ENCODE measurements at places on chromosomes 6 and 20.

GRCh38 chr20:51335329-51335841, 207.1 kb downstream of the NFATC2 start:
- DNase-seq, result peak; percentile 60

DNA sequence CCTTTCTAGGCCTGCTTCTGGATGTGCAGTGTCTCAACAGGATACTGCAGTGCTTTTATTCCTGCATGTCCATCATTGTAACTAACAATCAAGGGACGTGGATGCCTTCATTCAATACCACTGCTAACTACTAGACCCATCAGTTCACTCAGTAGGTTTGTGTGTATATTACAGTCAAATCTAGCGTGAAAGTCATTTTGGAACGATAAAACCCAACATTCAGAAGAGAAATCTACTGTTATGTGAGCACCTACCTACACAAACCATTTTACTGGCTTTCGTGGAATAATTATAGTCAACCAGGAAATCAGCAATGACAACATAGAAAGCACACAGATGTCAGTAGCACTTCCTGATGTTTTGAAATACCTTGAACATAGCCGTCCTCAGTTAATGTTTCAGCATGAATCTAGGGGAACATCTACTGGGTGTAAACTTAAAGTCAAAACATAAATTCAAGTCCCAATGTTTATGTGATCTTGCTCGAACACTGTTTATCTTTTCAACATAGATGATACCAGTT, 270.6 kb downstream of the FARS2 start:
- no peak for DNase-seq

GRCh38 chr20:2103461-2104153, 2.0 kb downstream of the STK35 start:
- no peak for DNase-seq

DNA sequence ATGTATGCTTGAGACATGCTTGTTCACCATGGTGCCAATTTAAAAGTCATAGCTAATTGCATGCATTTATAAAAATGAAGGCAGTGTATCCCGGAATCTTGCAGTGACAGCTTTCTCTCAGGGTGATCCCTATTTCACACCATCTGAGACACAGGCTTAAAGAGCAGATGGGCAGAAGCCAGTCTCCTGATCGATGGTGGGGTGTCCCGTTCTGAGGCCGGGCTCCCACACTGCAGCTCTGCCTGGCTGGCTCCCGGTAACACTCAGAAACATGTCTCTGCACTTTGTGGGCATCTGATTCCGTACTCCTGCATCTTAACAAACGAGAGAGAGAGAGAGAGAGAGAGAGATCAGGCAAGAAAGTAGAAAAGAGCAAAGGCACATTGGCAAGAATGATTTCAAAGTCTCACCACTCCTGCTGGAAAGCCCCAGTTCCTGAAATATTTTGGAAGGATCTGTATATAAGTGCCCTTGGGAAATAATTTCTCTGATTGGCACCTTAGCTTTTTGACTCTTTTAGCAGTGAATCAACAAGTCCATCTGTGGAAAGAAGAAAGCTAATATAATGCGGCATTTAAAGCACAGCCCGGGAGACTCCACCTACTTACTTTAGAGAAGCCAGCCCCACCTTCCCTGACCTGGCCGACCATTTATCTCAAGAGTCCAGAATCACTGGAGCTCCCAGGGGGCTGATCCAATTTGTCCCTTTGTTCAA, 36.8 kb upstream of the EXOC2 start:
- DNase-seq, result no peak

DNA sequence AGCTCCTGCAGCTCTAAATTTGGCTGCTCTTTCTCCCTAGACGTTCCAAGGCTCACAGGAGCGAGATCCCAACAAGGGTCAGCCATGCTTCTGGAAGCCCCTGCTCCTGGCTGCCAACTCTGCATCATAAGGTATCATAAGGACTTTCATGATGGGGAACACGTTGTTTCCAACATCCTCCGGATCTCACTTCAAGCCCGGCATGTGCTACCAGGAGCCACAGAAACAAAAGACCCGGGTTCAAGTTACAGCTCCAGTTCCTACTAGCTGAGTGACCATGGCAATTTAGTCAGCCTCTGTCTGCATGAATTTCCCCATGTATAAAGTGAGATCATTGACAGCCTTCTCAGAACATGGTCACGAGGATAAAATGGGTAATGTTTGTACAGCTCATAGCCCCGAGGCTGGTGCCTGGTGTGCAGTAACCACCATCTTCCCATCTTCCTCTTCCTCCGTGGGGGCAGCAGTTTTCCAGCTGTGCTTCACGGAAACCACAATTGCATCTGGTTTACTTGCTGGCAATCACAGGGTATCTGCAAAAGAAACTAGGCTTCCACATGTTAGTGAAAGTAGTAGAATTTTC, 209.0 kb upstream of the ECI2 start:
- no peak for DNase-seq

DNA sequence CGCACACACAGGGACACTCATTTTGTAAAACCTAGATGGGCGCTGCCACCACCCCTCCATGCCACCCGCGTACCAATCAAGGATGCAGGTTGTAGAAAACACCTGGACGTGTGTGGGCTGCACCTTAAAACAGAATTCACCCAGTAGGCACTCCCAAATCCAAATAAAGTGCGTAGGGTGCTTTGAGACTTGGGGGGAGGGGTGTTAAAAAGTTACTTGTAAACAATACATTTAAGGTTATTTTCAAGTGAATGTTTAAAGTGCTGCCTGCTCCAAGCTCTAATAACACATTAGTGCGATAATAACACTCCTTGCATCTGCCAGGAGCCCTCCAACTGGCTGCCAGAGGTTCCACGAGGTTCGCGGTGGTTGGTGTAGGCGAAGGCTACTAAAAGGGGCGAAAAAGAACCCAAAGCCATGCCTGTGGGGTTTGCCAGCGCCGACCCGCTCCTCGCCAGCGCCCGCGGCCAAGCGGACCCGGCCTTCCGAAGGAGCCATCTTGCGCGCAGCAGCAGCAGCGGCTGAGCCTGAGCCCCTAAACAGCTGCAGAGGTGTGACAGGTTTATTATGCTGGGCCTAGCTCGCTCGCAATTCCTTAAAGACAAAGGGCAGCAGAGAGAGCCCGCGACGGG, 11.5 kb downstream of the FOXC1 start:
- no peak for DNase-seq

GRCh38 chr20:50192364-50193198, 2.0 kb downstream of the CEBPB start:
- peak; percentile 64 for DNase-seq

DNA sequence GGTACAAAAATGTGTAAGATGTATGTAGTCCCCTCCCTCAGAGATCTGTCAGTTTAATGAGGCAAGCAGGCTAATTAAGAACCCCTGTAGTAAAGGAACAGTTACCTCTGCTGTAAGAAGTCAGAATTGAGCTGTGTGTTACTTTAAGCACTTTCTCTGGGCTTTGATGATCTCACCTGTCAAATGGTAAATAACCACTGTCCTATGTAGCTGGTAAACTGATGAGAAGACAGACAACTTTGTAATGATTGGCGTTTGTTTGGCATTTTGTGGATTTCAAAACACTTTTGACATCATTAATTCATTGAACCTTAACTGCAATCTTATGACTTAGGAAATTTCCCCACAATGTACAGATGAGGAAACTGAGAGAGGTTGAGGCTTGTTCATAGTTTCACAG, 55.7 kb downstream of the RALY start:
- no peak for DNase-seq

GRCh38 chr6:108720827-108721226, 127.4 kb upstream of the ARMC2 start:
- DNase-seq, result no peak

DNA sequence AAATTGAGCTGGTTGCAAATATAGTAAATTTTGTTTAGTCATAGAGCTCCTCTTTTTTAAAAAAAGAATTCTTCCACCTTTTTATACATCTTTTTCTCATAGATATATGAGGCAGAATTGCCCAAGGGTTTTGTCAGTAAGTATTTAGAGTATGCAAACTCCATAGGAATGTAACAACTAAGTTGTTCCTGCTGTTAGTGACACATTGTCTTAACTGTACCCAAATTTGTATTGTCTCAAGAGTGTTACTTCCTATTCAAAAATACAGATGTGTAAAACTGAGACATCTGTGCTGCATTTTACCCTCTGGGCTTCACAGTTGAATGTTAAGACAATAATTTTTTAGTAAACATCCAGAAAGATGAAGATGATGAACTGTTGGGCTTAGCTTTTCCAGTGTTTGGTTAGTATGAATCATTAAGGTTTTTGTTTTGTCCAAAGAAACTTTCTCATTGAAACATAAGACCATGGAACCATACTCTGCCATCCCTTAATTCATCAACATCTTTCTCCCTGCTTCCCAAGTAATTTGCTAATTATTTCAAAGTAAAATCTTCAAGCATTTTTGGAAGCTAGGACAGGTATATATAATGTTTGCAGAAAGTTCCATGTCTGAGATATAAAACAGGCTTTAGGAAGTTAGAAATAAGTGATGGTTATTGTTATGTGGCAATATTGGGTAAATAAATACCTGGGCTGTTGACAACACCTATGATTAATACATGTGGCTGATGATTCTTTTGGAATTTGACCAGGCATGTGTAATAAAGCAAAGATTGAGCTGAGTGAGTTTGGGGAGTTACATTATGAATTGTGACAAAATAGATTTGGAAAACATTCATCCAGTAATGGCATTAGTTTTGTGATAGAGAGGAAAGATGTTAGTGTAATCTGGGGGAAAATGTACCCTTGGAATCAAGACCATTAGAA, 11.2 kb downstream of the OGFRL1 start:
- DNase-seq, result no peak

- no peak for DNase-seq
Observed at GRCh38 chr6:33160728-33161344, 31.4 kb downstream of the COL11A2 start.

DNA sequence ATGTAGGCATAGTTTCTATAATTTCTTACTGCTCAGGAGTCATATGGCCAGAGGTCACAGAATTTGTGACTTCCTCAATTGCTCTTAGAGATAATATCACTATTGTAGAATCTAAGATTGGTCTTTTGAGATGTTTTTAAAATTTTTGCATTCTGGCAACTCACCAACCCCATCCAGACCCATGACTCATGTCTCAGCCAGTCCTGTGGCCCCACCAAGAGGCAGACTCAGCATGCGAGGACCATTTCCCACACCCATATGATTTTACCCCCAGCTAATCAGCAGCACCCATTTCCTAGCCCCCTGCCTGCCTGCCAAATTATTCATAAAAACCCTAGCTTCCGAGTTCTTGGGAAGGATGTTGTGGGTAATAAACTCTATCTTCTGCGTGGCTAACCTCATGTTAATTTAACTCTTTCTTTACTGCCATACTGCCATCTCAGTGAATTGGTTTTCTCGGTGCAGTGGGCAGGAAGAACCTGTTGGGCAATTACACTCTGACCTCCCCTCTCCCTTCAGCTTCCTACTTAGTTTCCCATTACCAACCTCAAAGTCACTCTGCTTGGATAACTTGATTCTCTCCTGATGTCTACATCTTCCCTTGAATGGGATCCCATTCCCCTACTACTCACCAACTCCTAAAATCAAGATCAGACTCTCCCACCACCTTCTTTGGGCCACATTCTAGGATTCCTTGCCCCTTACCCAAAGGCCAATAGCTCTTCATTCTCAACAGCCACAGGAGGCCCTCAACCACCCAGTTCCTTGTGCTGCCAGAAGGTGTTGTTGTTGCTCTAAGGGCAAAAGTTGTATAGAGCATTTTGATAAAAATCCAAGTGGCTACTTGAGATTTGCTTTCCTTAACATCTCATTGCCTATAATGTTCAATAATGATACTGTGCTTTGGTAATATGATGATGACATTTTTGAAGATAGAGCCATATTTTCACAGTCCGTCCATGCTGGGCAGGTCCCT, 16.2 kb upstream of the IYD start:
- DNase-seq, result no peak

DNA sequence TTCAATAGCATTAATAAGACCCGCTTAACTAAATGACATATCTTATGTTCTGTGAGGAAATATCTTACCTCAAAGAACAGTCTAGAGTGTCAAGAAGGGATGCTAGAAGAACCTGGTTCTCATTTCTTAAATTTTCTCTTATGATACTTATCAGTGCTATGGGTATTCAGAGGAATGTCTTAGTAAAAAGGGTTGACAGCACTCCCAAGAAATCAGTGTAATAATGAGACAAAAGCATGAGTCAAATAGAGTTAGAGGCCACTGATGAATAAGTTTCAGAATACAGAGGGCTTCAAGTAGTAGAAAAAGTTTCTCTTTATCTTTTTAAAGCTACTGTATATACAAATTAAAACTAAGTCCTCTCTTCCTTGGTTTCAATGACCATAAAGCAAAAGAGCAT, 242.8 kb downstream of the GJA1 start:
- no peak for DNase-seq

DNA sequence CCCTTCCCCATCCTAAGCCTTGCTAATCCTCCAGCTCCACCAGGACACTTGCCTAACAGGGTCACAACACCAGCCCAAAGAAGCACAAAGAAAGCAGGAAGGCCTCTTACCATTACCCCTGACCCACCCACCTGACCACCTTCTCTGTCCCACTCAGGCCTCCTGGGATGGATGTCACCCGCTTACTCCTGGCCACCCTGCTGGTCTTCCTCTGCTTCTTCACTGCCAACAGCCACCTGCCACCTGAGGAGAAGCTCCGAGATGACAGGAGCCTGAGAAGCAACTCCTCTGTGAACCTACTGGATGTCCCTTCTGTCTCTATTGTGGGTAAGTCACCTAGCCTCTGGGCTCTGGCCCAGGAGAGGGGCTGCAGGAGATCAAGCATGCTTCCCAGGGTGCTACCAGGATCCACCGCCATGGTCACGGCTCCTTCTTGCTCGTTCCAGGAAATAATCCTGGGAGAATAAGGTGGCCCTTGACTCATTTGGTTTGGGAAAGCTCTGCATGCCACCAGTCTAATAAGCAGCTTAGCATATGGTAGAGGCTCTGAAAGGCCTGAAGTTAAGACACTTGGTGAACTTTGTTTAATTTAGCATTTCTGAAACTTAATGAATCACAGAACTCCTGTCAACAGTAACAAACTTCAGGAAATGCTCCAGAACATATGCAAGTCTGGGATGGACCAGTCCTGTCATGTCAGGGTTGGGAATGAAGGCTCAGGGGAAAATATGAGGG, 19.2 kb downstream of the ASIP start:
- DNase-seq, result no peak

DNA sequence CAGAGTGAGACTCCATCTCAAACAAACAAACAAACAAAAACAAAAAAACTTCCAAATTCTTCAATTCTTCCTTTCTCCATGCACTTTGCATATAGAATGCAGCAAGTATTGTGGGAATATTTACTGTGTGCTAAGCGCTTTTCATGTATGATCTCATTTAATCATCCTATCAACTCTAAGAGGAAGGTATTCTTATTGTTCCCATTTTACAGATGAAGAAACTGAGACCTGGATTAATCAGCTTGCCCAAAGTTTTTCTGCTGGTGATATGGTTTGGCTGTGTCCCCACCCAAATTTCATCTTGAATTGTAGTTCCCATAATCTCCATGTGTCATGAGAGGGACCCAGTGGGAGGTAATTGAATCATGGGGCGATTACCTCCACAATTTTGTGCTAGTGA, 56.6 kb upstream of the KCNG1 start:
- no peak for DNase-seq
